ENCODE measurements at places on chromosomes 2 and 18.

DNA sequence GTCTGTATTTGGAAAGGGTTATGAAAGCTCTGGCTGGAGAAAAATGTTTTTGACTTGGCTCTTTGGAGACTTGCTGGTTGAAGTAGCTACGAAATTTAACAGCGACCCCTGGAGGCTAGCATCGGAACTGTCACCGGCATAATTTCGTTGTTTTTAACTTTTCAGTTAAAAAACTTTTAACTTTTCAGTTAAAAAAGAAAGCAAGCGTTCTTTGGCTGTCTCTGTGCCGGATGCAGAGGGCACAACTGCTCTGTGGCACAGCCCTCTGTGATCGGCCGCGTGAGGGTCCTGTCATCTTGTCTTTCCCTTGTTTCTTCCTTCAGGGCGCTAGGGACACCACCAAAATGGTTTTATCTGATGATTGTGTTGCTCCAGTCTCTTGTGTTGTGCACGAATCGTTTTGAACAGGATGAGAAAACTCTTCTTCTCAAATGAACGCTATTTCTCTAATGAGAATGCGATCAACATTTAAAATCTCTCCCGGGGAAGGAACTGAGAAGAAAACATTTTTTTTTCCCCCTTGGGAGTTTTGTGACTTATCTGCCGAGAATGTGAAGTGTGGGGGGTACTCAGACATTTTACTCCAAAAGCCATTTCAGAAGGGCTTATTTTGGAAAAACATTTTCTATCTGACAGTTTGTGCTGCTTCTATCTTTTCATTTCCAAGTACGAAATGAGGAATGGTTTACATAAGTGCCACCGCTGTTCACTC, 57.1 kb downstream of the ADCYAP1 start:
- DNase-seq: peak; percentile 65

DNA sequence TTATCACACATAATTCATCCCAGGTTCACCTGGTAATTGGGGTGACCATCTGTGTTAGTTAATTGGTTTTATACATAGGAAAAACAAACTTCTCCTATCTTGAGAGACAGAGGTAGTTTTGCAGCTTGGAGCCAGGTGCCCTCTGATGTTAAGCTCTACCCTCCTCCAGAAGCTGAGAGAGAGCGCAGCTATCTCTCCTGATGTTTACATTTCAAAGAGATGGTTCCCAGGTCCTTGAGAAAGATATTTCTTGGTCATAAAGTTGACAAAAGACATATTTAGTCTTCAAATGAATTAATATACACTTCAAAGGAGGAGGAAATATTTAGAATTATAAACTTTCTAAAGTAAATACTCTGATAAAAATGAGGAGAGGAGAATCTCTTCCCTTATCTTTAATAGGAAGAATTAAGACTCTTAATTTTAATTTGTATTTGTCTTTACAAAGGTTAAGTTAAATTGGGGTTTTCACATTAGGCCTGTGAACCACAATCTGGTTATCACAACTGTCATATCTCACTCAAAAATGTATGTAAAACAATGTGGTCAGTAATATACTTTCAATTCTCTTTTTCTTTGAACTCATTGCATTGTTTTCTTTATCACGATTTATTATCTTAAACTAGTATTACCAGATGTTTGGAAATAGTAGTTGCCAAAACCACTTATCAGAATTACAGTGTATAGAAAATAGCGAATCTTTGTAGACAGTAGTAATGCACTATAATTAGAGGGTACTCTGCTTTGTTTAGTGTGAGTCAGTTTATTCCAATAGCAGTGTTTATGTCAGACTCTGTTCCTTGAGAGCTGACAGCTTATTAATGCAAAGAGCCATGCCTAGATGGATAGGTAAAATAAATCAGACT, 26.8 kb downstream of the SERPINB4 start:
- DNase-seq: no peak

GRCh38 chr2:111184725-111185310, 64.1 kb downstream of the BCL2L11 start:
- no peak for DNase-seq

GRCh38 chr18:21167641-21168377, 56.2 kb upstream of the ROCK1 start:
- no peak for DNase-seq

- peak; percentile 21 for DNase-seq
These were observed 278.3 kb downstream of the MYCN start for GRCh38 chr2:16218625-16219024.

- DNase-seq: no peak
These were observed 246.6 kb downstream of the SS18 start for GRCh38 chr18:25843791-25844190.

DNA sequence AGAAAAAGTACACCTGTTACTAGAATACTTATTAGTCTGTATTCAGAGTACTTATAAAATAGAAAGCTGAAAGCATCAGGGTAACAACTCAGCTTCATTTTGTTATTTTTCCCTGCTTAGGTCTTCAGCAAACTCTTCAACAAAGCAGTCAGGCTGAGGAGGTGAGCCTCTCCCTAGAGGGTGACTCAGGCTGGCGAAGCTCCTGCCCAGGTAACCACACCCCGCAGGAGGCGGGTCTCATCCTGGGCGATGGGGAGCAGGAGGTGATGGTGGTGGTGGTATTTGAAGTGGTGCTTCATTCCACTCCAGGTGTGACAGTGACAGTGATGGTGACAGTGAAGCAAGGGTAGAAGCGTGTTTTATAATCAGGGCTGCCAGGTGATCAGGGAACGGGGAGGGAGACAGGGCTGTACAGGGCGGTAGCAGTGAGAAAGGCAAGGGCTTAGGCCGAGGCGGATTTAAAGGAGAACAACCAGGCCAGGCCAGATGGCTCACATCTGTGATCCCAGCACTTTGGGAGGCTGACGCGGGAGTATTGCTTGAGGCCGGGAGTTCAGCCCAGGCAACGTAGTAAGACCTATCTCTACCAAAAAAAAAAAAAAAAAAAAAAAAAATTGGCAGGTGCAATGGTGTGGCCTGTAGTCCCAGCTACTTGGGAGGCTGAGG, 127.1 kb downstream of the SOCS6 start:
- DNase-seq: no peak

- DNase-seq: no peak
These were observed 354.2 kb downstream of the FBXO15 start for GRCh38 chr18:73793386-73793785.

DNA sequence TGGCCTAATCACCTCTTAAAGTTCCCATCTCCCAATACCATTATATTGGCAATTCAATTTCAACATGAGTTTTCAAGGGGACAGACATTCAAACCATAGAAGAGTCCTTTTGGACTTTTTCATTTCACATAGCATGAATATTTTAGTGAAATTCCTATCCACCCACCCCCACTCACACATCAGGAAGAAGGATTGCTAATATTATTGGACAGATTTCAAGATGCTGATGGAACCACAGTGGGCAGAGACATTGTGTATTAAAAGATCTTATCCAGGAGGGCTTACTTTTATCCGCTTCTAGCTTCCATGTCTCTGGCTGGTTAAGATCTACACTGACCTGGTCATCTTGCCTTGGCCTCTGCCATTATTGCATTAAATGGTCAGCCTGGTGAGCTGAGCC, 297.4 kb upstream of the ACVR2A start:
- DNase-seq: no peak

DNA sequence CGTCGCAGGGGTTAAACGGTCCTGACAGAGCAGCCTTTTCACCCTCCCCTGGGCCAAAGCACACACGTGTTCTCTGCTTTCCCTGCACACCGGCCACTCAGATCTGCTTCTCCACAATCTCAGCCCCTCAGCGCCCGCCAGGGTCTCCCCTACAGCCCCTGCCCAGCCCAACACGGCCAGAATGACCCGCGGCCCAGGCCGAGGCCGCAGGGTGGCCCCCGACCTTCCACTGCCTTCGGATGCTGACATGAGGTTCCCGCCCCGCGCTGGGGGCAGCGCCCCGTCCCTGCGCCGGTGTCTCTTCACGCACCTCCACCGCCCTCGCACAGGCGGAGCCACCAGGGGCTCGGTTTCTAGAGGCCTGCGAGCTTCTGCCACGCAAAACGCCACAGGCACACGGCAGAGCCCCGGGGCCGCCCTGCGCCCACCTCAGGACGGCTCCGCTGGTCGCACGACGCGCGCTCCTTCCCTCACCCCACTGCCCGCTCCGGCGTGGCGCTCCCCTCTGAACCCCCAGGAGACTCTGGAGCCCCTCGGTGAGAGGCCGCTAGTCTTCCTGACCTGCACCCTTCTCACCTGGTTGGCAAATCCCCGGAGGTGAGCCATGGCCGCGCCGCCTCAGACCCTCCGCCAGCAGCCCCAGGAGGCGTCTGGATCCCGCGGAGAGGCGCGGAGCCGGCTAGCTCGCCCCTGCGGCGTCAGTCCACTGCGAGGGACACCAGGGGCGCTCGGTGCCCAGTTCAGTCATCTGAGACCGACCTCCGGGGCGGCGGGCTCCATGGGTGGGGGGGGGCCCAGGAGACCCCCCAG, 749 bp downstream of the STK25 start:
- DNase-seq: peak; percentile 58

- DNase-seq: no peak
These were observed 1.5 kb downstream of the SFXN5 start for GRCh38 chr2:73069855-73070642.

All from activated CD4-positive, alpha-beta T cell treated with anti-CD3 and anti-CD28 coated beads for 48 hours (primary cell).